ENCODE measurements at places on chromosomes 13 and 19. TPM values are rescaled to one million over a fixed set of nuclear protein-coding genes. Genes with fewer than 3 reads are reported as not detected.
A peak's percentile ranks its signal among the peaks of the same experiment; 100 is the strongest.

GRCh38 chr19:28425046-28425931 is 787.7 kb downstream of the UQCRFS1 start:
- no peak for DNase-seq
- H3K4me3 ChIP-seq, result no peak overlapping the region
- H3K27ac ChIP-seq, result no peak overlapping the region
- no peaks in the 10 kb centered on the region for H3K36me3 ChIP-seq
- peaks cover 33% of the 10 kb centered on the region for H3K27me3 ChIP-seq

GRCh38 chr13:110136660-110137585 is 170.0 kb downstream of the COL4A1 start:
- peaks cover 38% of the 10 kb centered on the region for H3K4me1 ChIP-seq
- no peak for DNase-seq
- no peaks in the 10 kb centered on the region for H3K36me3 ChIP-seq
- H3K4me3 ChIP-seq, result peak overlapping the region; percentile 55

DNA sequence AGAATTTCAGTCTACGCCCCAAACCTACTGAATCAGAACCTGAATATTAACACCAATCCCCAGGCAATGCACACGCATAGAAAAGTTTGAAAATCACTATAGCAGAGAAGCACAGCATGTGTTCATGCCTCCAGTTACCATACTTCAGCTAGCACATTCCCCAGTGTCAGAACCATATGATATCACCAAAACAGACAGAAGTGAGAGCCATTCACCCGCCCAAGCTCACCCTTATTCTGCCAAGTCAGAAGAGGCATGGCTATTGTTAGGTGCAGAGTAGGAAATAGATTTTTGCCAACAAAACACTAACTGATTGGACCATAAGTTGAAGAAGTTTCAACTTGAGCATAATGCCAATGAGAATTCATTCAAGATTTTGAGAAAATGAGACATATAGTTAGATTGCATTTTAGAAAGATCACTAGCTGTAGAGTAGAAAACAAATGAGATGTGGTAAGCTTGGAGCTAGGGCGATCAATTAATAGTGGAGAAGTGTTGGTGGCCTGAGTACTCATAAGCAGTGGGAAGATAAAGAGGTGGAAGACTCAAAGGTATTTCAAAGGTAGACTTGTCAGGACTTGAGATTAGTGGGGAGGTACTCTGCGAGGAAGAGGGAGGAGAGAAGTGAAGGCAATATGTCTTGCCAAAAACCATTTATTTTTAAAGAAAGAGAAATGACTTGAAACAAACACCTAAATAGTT is 492.4 kb downstream of the SUCLA2 start:
- H3K4me1 ChIP-seq, result no peaks in the 10 kb centered on the region
- H3K4me3 ChIP-seq, result no peak overlapping the region
- peak; percentile 12 for DNase-seq
- H3K27ac ChIP-seq, result no peak overlapping the region

GRCh38 chr13:75860935-75861334 is 224.8 kb downstream of the LMO7 start:
- H3K36me3 ChIP-seq, result peaks cover 35% of the 10 kb centered on the region
- H3K27ac ChIP-seq, result no peak overlapping the region
- H3K27me3 ChIP-seq, result no peaks in the 10 kb centered on the region

- DNase-seq, result no peak
- H3K27me3 ChIP-seq, result no peaks in the 10 kb centered on the region
- H3K4me3 ChIP-seq, result no peak overlapping the region
- no peak overlapping the region for H3K27ac ChIP-seq
Observed at GRCh38 chr13:48562296-48563066, 29.6 kb upstream of the RCBTB2 start.

- H3K4me1 ChIP-seq, result no peaks in the 10 kb centered on the region
- no peaks in the 10 kb centered on the region for H3K27me3 ChIP-seq
- no peak for DNase-seq
- peaks cover 62% of the 10 kb centered on the region for H3K36me3 ChIP-seq
- no peak overlapping the region for H3K27ac ChIP-seq
Observed at GRCh38 chr13:31320946-31321345, 121.2 kb downstream of the B3GLCT start.

GRCh38 chr19:41218615-41219507 is at the start of gene AXL:
AXL (plus strand) TSS chr19:41219223; CDS start chr19:41219393, 170 bp downstream.
- peaks cover 5% of the 10 kb centered on the region for H3K27me3 ChIP-seq
- no peaks in the 10 kb centered on the region for H3K36me3 ChIP-seq
- peak within 1 kb of the TSS; percentile 82 for H3K27ac ChIP-seq
- peaks cover 17% of the 10 kb centered on the region for H3K4me1 ChIP-seq
- DNase-seq, result peak; percentile 83

DNA sequence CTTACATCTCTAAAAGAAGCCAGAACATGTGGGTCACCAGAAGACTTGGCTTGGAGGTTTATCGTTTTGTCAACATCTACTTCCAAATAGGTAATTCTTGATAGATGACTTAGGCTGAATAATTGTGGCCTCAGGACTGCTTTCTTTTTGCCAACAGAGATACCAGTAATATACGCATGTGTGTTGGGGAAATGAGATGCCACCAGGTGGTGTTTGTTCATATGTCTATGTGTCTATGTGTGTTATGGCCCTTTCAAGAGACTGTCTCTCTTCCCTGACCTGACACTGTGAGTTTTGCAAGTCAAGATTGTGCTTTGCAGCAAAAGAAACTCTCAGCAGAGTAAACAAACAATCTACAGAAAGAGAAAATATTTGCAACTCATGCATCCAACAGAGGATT is 31.6 kb upstream of the METTL21C start:
- H3K4me1 ChIP-seq, result peaks cover 10% of the 10 kb centered on the region
- H3K4me3 ChIP-seq, result no peak overlapping the region
- H3K36me3 ChIP-seq, result no peaks in the 10 kb centered on the region
- H3K27me3 ChIP-seq, result no peaks in the 10 kb centered on the region

GRCh38 chr13:113604186-113604585 is 19.6 kb downstream of the TFDP1 start:
- no peaks in the 10 kb centered on the region for H3K27me3 ChIP-seq
- peaks cover 3% of the 10 kb centered on the region for H3K36me3 ChIP-seq
- no peak for DNase-seq
- no peak overlapping the region for H3K4me3 ChIP-seq
- H3K27ac ChIP-seq, result no peak overlapping the region
- H3K4me1 ChIP-seq, result no peaks in the 10 kb centered on the region

DNA sequence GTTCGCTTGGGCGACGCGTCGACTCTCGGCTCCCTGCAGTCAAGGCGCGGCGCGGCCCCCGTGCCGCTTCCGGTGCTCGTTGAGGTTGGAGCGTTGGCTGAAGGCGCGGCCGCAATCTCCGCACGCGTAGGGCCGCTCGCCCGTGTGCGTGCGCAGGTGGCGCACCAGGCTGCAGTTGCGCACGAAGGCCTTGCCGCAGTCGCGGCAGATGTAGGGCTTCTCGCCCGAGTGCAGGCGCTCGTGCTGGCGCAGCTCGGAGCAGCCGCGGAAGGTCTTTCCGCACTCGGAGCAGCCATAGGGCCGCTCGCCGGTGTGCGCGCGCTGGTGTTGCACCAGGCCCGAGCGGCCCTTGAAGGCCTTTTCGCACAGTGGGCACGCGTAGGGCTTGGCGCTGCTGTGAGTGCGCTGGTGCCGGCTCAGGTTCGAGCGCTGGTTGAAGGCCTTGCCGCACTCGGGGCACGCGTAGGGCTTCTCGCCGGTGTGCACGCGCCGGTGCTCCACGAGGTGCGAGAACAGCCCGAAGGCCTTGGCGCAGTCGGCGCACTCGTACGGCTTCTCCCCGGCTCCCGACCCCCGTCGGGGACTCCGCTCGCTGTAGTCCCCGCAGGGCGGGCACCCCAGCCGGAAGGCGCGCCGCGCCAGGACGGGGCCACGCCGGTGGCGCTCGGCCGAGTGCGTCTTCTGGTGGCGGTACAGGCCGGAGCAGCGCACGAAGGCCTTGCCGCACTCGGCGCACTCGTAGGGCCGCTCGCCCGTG is 5.3 kb upstream of the ZNF497 start:
- H3K4me3 ChIP-seq, result no peak overlapping the region
- DNase-seq, result no peak
- H3K27me3 ChIP-seq, result peaks cover 10% of the 10 kb centered on the region

DNA sequence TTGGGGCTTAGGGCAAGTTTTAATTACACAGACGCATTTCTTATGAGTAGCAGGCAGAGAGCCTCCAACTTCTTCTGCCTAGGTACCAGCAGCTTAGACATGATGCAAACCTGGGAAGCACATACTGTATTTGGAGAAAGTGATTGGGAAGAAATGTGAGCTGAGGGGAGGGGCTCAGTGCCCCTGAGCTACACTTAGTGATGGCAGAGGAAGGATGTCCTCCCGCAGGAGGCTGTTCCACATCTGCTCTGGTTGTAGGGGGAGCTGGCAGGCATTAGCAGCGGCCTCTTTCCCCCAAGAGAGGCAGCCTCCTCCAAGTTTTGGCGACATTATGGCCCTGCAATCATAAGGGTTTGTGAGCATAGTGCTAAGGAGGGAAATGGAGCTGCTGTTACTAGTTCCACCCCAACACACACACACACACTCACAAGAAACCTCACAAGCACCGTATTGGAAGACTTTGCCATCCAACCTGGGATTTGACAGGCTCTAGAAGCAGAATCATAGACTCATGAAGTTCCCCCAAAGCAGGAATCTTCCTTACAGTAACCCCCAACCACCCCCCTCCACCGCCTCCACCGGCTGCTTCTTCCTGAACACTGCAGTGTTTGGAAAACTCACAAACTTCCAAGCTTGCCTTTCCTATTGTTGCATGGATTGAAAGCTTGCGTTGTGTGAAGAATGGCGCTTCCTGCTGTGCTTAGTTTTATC is 3.3 kb downstream of the ALOX5AP start:
- no peak for DNase-seq
- no peaks in the 10 kb centered on the region for H3K36me3 ChIP-seq
- no peaks in the 10 kb centered on the region for H3K27me3 ChIP-seq
- H3K4me3 ChIP-seq, result no peak overlapping the region

DNA sequence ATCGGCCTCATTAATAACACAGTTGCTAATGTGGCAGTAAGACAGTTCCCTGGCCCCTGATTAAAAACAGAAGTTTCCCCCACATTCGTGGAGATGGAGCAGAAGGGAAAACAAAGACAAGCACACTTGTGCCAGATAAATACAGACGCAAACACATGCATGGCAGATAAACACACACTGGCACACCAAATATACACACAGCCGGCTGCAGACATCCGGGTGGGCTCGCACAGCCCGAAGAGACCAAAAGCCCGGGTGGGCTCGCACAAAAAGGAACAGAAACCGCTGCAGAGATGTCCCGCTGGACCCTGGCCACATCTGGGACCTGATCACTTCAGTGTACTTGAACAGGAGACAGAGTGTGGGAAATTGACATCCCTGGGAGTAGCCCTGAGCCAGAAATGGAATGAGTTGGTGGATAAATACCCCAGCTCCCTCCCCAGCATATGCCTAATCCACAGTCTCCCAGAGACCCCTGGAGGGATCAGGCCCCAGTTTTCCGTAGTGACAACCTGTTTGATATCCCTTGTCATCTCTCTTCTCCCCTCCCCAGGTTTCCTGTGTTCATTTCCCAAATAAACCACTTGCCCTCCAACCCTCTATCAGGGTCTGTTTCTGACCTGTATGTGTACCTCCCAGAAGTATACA is 36.0 kb upstream of the ADGRE5 start:
- DNase-seq, result no peak
- H3K4me3 ChIP-seq, result no peak overlapping the region
- no peaks in the 10 kb centered on the region for H3K36me3 ChIP-seq
- H3K27me3 ChIP-seq, result no peaks in the 10 kb centered on the region

DNA sequence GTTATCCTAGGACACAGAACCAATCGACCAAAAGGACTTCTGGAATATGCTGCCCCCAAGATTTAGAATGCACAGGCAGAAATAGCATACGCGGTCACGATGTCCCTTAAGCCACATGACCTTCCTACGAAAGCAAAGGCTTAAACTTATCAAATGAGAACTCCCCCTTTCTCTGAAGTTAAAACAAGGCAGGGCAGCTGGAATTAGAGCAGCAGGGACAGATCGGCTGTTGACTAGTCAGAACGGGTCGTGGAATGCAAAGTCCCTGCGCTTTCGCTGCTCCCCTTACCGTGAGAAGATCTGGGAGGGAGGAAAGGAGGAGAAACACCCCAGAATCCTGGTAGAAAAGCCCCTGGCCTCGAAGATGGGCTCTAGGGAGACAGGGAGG is 799 bp upstream of the USPL1 start:
- no peaks in the 10 kb centered on the region for H3K27me3 ChIP-seq
- peak; percentile 79 for DNase-seq
- H3K4me1 ChIP-seq, result peaks cover 36% of the 10 kb centered on the region
- H3K36me3 ChIP-seq, result peaks cover 3% of the 10 kb centered on the region
- peak overlapping the region; percentile 89 for H3K4me3 ChIP-seq

- no peaks in the 10 kb centered on the region for H3K27me3 ChIP-seq
- H3K4me3 ChIP-seq, result no peak overlapping the region
- peaks cover 7% of the 10 kb centered on the region for H3K36me3 ChIP-seq
- H3K27ac ChIP-seq, result no peak overlapping the region
- peaks cover 18% of the 10 kb centered on the region for H3K4me1 ChIP-seq
- DNase-seq, result no peak
Observed at GRCh38 chr19:2034729-2035589, 16.1 kb downstream of the MKNK2 start.

- peaks cover 6% of the 10 kb centered on the region for H3K27me3 ChIP-seq
- no peak overlapping the region for H3K27ac ChIP-seq
- DNase-seq, result no peak
- no peaks in the 10 kb centered on the region for H3K36me3 ChIP-seq
Observed at GRCh38 chr13:30151388-30151787, 156.0 kb downstream of the KATNAL1 start.

GRCh38 chr13:30045916-30046704 is 195.7 kb upstream of the UBL3 start:
- no peaks in the 10 kb centered on the region for H3K36me3 ChIP-seq
- H3K4me1 ChIP-seq, result no peaks in the 10 kb centered on the region
- DNase-seq, result no peak

DNA sequence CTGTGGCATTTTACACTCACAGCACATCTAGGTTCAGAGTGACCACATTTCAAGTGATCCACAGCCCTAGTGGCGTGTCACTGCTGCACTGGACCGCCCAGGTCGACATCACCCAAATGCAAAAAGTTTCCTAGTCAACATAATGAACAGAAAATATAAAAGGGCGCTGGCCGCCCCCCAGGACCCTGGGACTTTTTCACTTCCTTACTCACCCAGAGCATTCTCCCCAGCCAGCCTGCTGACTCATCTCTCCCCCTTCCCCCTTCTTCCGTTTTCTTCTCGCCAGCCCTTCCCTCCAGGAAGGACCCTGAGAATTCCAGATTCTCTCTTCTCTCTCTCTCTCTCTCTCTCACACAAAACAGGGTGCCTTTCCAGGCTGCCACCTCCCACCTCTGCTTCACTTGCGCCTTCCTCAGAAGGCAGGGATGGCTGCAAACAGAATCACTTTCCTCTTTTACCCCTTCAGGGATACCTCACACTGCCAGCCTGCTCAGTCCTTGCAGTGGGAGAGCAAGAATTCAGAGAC is 21.0 kb upstream of the GRWD1 start:
- no peak for DNase-seq
- no peaks in the 10 kb centered on the region for H3K4me1 ChIP-seq
- H3K27ac ChIP-seq, result no peak overlapping the region
- H3K27me3 ChIP-seq, result no peaks in the 10 kb centered on the region
- no peaks in the 10 kb centered on the region for H3K36me3 ChIP-seq

The CAPN12 gene
- 0.72 TPM for total RNA-seq

The VN1R2 gene
- not detected for total RNA-seq

The OSCAR gene
- total RNA-seq, result not detected

The KLK12 gene
- total RNA-seq, result not detected

The PTGIR gene
- 7.7 TPM for total RNA-seq

The GIPR gene
- total RNA-seq, result 1.8 TPM

The KMT5C gene
- total RNA-seq, result 7.2 TPM

The KLF16 gene
- total RNA-seq, result 8.2 TPM

The CBLC gene
- not detected for total RNA-seq

The AP1M2 gene
- not detected for total RNA-seq

The FUT2 gene
- not detected for total RNA-seq

The GTF2F1 gene
- total RNA-seq, result 28.6 TPM

The ZNF492 gene
- total RNA-seq, result 0.19 TPM

The ZIM2 gene
- not detected for total RNA-seq

The NRTN gene
- total RNA-seq, result 9.7 TPM

All from heart left ventricle (tissue), 16 donors.